ENCODE measurements at places on chromosomes 3 and 15.
A peak's percentile ranks its signal among the peaks of the same experiment; 100 is the strongest.

- peak; percentile 63 for DNase-seq
Observed at GRCh38 chr3:53375019-53375418, 27.7 kb upstream of the DCP1A start.

GRCh38 chr3:117750674-117751269 is 1041.2 kb downstream of the TUSC7 start:
- DNase-seq: no peak

DNA sequence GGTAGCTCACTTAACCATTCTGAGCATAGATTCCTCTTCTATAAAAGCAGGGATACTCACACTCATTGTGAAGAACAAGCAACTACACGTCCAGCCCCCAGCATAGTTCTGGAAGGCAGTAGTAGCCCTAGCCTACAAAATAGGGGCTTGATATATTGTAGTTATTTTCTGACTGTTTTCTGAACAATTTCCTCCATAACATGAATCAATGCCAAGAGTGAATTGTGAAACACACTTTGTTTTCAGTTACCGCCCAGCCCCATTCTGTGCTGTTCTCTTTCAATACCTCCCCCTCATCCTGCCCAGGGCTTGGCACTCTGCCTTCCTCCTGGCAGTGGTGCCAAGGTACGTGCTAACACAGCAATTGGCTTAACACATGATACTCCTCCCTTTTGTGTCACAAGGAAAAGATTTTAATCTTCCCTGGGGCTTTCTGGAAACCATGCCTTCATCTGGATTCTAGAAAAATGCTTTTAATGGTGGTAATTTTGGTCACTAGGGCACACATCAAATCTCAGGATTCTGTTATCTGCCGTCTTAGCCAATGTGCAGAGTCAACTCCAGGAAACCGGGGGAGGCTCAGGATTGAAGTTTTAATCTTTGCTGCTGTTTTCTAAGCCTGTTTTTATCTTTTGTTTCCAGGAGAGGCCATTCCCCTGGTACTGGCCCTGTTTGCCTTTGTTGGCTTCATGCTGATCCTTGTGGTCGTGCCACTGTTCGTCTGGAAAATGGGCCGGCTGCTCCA is 37.2 kb downstream of the IL20RB start:
- peak; percentile 43 for DNase-seq

- DNase-seq: no peak
Observed at GRCh38 chr3:121552379-121552778, 6.6 kb upstream of the POLQ start.

- DNase-seq: no peak
Observed at GRCh38 chr15:36313736-36314280, 265.6 kb upstream of the CDIN1 start.

DNA sequence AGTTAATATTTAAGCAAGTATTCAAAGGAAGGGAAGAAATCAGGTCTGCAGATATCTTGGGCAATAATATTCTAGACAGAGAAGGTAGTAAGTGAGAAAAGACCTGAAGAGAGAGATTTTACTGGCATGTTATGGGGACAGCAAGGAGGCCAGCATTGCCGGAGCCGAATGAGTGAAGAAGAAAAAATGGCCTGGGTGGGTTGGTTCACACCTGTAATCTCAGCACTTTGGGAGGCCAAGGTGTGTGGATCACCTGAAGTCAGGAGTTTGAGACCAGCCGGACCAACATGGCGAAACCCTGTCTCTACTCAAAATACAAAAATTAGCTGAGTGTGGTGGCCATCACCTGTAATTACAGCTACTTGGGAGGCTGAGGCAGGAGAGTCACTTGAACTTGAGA is 164.7 kb downstream of the VGLL3 start:
- DNase-seq: no peak

- no peak for DNase-seq
Observed at GRCh38 chr3:67305922-67306321, 307.8 kb downstream of the KBTBD8 start.

GRCh38 chr15:78211189-78211921 is 23.0 kb downstream of the ACSBG1 start:
- DNase-seq: no peak

DNA sequence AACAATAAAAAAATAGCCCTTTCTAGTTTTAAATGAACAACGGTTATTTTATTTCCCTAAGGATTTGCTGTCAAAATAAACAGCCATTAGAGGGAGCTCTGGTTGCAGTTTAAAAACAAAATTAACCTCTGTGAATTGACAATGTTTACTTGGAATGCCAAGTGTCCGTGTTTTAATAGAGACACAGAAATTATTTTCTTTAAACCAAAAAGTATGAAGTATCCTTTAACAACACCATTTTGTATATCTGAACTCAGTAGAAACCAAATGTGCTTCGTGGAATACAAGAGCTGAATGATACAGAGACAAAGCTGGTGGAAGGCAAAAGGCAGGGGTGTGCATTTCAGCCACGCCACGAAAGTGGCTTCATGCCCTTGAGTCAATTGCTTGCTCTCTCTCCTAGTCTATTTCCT is 74.4 kb downstream of the MOBP start:
- peak; percentile 17 for DNase-seq

DNA sequence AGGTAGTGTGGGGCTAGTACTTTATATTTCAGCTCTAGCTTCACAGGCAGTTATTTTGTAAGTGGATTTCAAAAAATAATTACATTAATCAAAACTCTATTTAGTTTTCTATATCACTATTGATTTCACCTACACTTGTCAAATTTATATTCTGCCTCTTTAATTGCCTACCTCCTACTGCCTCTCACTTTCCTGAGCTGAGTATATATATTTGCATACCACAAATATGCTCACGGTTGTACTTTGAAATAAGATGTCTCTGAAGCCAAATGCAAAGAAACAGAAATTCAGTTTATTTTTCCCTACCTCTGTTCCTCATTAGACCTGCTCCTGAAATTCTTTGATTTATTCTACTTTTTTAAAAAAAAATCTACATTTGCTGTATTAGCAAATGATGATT is 309.3 kb upstream of the TGFBR2 start:
- no peak for DNase-seq

GRCh38 chr3:133892541-133893231 is 3.0 kb downstream of the RAB6B start:
- DNase-seq: no peak

DNA sequence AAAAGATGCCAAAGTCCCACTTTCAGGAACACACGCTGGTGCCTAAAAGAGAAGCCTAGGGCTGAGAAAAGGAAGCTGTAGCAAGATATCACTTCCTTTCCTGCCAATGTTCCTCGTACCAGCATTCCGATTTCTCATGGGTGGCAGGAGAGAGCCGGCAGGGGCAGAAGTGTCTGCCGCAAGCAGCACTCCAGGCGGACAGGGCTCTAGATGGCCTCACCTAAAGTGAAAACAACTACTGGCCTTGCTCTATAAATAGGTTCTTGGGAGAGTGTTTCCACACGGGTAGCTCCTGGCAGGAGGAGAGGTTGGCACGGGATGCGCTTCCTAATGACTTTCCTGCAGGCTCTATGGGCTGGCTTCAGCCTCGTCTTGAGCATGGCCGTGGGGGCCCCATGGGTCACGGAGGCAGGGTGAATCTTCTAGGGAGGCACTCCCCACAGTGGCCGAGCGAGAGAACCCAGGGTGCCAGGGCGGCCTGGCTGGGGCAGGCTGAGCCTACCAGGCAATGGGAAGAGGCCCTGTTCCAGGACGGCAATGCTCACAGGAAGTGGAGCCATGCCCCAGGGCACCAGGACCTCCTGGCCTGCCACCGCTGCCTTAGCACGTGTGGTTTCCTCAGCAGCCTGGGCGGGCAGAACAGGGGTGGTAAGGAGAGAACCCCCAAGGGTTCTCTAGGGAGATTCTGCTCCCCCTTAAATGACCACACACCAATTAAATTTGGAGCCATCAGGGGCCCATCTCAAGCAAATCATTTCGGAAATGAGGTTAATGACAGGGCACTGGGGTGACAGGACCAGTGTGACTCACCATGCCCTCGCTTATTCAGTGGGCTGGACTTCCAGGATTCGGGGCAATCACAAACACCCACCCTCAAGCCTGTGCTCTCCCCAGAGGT is 14.6 kb upstream of the DUSP7 start:
- peak; percentile 70 for DNase-seq

GRCh38 chr15:56244038-56244810 is 545 bp upstream of the RFX7 start:
- DNase-seq: peak; percentile 18

GRCh38 chr3:116007000-116007399 is 383.7 kb downstream of the GAP43 start:
- no peak for DNase-seq

DNA sequence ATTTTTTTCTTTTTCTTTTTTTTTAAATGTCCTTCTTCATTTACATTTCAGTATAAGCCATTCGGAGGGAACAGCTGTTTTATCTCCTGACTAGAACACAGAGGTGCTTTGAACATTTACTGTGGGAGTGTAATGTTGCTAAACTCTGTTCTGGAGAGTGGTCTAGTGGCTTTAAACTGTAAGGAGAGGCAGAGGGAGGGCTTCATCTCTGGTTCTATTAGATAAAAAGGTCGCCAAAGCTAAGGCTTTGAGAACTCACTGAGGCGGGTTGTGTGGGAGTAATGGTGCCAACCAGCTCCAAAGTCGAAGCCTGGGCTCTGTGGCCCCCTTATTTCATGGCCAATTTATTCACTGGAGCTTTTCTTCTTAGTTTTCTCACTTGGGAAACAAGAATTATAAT is 133.2 kb downstream of the ANXA2 start:
- no peak for DNase-seq

DNA sequence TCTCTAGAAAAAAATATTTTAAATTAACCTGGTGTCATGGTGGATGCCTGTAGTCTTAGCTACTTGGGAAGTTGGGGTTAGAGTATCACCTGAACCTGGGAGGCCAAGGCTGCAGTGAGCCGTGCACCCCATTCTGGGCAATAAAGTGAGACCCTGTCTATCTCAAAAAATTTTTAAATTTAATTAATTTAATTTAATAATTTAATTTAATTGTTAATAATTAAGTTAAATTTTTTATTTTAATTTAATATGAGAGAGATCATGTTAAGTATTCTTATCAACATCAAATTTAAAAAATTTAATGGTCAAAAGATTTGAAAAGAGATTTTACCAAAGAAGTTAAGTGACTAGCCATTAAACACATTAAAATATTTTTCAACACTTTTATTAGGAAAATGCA is 40.8 kb upstream of the FOXB1 start:
- no peak for DNase-seq

GRCh38 chr3:194727435-194728128 is 41.9 kb downstream of the FAM43A start:
- DNase-seq: no peak

- DNase-seq: peak; percentile 68
Observed at GRCh38 chr3:70010346-70010745, 10.8 kb downstream of the SAMMSON start.

- no peak for DNase-seq
Observed at GRCh38 chr15:89301304-89302089, 33.1 kb downstream of the POLG start.

DNA sequence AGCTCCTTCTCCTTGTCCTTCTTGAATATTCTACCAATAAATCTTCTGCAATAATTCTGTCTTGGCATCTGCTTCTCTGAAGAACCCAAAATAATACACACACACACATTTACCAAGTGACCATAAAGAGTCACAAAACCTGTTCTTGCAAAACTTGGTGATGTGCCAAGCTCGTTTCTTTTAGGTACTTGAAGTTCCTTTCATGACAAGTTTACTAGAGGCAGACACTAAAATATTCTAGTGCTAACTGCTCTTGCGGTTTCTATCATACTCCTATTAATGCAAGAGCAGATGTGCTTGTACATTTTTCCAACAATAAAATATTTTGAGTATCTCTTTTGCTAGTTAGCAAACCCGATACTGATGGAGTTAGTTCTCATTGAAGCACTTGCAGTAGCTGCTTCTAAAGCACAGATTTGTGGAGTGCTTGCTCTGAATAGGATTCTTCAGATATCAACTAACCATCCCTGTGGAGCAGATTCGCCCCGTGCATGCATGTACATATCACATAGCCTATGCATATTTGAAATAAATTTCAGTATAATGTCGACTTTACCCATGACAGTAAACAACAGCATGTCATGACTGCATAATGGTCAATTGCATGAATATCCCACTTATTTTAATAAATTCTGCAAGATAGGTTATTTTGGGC is 23.2 kb downstream of the HHLA2 start:
- DNase-seq: peak; percentile 1

- DNase-seq: no peak
Observed at GRCh38 chr3:48855681-48856447, 8.2 kb upstream of the PRKAR2A start.

- DNase-seq: no peak
Observed at GRCh38 chr15:37138591-37139215, 38.4 kb upstream of the MEIS2 start.

DNA sequence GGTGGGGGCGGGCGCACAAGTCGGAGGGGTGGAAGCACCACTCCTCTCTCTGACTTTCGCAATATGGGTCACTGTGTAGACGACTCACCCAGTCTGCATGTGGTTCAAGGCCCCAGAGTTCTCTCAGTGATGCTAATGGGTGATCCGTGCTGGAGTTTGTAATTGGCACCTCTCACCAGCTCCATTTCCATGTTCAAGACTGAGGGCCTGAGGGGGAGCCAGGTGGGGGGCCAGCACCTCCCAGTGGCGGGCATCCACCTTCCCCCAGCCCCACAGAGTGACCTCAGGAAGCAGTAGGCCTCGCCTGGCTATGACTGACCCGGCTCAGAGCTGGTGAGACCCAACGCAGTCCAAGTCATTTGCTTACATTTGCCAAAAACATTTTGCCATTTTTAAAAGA is 230.0 kb upstream of the ST8SIA2 start:
- no peak for DNase-seq

- no peak for DNase-seq
Observed at GRCh38 chr3:121567649-121568048, at the start of gene ARGFX. Gene ARGFX (plus strand): TSS chr3:121567949. CDS start chr3:121570714, 2,765 bp downstream.
